ENCODE measurements at places on chromosomes 4 and X.

DNA sequence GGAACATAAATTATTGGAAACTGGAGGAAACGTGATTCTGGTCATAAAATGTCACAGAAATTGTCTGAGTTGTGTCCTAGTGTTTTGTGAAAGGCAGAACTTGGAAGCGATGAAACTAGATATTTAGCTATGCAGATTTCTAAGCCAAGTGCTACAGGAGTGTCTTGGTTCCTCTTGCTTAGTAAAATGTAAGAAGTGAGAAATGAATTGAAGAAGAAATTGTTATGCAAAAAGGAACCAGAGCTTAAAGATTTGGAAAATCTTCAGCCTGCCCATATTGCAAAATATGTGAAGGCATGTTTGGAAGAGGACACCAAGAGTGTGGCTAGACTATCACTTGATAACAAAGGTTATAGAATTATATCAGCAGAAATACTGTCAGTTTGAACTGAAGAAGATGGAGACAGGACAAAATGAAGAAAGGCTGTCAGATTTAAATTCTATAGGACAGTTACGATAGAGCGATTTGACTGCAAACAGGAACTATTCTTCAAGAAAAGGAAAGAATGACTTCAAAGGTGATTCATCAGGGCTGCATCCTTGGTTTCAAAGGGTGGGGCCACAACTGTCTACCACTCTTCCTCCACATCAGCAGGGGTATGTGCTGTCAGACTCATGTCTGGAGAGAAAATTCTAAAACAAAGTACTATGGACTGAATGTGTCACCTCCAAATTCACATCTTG is 9.4 kb upstream of the CDS1 start:
- no peak for DNase-seq

- no peak for DNase-seq
These were observed 212.3 kb upstream of the RPS6KA3 start for GRCh38 chrX:20479048-20479447.

- no peak for DNase-seq
These were observed 198.8 kb upstream of the FAT4 start for GRCh38 chr4:125115941-125116340.

DNA sequence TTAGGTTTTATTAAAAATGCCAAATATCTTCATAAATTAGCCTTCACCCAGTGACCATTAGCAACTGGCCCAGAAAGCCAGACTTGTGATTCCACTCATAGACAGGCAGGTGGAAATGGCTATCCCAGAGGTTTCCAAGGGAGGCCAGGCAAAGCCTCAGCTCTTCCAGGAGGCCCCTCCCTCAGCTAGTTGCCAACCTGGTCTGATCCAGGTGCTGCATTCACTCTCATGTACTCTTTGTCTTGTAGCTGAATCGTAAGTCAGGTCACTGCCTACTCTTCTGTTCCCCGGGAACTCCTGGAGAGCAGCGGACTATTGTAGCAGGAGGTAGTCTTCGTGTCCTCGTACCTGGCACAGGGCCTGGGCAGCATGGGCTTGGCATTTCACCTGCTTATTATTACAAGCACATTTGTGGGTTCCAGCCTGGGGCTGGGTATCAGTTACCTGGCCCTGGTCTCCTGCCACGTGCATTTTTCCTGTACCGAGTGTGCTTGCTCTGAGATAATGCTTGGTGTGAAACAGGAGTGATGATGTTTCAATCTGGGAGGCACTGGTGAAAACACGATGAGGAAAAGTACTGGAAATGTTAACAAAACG is 101.6 kb downstream of the FAM193A start:
- DNase-seq: no peak

- no peak for DNase-seq
These were observed 41.9 kb upstream of the PDHA2 start for GRCh38 chr4:95798003-95798402.

- no peak for DNase-seq
These were observed 164.3 kb upstream of the MAMLD1 start for GRCh38 chrX:150198776-150199175.

DNA sequence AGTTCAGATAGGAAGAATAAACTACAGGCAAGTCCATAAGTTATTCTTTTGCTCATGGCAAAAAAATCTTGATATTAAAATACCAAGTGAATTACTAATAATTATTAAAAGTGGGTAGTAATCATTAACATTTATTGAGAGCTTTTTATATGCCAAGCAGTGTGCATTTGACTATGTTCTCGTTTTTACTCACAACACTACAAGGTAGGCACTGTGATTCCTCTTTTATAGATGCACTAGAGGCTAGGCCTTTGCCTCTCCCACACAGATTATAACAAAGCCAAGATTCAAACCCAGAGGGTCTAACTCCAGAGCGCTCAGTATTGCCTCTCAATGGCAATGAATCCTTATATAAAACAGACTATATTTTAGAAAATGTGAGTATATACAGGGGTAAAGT is 254.2 kb downstream of the NAF1 start:
- no peak for DNase-seq

DNA sequence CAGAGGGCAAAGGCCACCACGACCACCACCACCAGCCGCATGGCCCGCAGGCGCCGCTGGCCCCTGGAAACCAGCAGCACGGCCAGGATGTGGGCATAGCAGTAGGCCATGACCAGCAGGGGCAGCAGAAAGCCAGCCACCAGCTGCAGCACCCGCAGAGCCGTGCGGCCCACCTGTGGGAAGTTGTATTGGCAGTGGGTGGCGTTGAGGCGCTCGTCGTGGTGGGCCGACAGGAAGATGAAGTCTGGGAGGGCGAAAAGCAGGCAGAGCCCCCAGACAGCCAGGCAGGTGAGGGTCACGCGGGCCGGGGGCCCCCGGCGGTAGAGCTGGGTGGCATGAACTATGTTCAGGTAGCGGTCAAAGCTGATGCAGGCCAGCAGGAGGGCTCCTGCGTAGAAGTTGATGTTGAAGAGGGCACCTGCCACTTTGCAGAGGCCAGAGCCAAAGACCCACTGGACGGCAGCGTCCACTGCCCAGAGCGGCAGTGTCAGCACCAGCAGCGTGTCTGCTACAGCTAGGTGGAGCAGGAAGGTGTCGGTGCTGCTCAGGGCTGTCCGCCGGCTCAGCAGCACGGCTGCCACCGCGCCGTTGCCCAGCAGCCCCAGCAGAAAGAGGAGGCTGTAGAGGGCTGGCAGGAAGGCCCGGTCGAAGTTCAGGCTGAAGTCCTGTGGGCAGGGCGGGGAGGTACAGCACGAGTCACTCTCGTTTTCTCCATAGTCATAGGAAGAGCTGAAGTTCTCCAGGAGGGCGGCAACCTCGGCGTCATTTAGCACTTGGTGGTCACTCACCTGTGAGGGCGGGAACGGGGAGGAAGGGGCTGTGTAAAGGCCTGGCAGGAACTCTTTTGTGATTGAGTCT is 1.4 kb downstream of the CXCR3 start:
- no peak for DNase-seq

- DNase-seq: no peak
These were observed at the start of gene CXorf65 for GRCh38 chrX:71106427-71106826. CXorf65 (minus strand) TSS chrX:71106740; CDS start chrX:71106556, 184 bp downstream.

GRCh38 chrX:77346859-77347258 is 100.3 kb upstream of the FGF16 start:
- DNase-seq: no peak

GRCh38 chrX:153812220-153812619 is 17.8 kb downstream of the SSR4 start:
- DNase-seq: no peak

DNA sequence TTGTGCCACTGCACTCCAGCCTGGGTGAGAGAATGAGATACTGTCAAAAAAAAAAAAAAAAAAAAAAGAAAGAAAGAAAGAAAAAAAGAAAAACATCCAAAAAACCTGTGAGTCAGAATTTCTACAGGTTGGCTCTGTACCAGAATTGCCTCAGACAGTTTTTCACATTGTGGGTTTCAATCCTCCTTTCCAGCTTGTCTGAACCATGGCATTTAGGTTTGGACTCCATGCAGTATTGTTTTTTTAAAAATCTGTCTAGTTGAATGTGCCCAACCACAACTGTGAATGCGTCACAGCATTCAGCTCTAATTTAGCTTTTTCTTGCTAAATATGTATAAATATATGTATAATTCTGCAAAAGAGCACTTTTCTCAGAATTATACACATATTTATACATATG is 31.4 kb upstream of the ARSH start:
- no peak for DNase-seq

GRCh38 chr4:26345565-26345938 is 24.7 kb downstream of the RBPJ start:
- no peak for DNase-seq

DNA sequence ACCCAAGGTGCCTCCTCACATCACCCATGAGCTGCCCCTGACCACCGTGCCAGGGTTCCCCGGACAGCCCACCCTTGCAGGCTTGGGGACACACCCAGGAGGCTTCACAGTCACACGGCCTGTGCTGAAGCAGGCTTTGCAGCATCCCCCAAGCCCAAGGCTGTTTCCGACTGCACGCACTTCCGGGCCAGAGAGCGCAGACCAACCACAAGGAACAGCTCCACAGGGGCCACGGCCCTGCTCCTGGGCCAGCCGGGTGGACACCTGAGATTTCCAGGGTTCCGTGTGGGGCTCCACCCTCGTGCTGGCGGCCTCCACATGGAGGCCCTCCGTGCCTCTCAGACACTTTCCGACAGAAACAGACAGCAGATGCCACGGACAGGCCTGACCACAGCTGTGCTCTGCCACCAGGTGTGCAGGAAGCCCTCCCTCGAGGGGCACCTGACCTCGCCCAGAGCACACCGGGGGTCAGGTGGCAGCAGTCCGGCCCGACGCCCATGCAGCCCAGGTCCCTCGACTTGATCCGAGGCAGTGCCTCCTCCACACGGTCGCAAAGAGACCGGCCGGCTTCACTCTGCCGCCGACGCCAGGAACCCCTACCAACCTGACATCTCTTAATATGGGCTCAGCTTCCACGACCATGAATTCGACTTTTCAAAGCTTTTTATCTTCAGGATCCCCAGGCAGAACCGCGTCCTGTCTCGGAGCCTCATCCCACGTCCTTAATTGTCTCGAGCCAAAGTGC is 8.0 kb downstream of the CTBP1 start:
- DNase-seq: no peak

DNA sequence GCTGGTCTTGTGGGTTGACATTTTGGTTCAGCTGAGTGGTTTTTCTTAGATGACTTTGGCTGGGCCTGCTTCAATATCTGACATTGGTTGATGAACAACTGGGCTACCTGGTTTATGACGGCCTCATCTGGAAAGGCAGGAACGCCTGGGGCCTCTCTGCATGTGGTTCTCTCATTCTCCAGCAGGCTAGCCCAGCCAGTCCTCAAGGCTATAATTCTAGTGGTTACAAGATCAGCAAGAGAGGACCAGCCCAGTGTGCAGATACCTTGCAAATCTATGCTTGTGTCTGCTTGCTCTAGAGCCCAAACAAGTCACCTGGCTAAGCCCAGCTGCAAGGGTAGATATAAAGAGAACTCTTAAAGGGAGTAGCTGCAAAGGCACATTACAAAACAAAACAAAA is 214.2 kb upstream of the PUDP start:
- DNase-seq: no peak

- no peak for DNase-seq
These were observed 176.4 kb downstream of the ADGRA3 start for GRCh38 chr4:22339491-22339890.

All from activated T-helper 1 cell treated with anti-CD3 and anti-CD28 coated beads, Interleukin-2, amount 50 U/mL, for 16 hours (primary cell).